ENCODE measurements at places on chromosomes 2 and 18.

DNA sequence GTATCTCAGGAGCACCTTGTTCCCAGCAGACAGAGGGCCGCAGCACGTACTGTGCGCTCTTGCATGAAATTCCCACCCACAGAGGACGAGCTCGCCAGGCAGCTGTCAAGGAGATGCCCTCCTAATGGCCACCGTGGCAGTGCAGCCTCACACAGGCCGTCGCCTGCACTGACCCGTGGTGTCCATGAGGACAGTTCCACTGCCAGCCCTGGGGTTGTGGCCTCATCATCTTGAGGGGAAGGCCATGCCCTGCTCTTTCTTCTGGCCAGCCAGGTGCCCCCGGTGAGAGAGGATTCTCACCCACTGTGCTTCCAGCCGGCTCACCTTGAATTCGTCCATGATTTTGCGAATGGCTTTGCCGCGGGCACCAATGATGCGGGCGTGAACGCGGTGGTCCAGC lies 42.0 kb downstream of the ANO7 start:
- no peak for DNase-seq

- no peak for DNase-seq
Observed at GRCh38 chr2:200357845-200358244, 51.4 kb downstream of the SPATS2L start.

- no peak for DNase-seq
Observed at GRCh38 chr2:29123617-29124349, 8.6 kb downstream of the CLIP4 start.

- no peak for DNase-seq
Observed at GRCh38 chr18:38923540-38923939, 1357.9 kb upstream of the CELF4 start.

- no peak for DNase-seq
Observed at GRCh38 chr2:81481242-81481993, 1176.9 kb upstream of the LRRTM1 start.

- no peak for DNase-seq
Observed at GRCh38 chr18:32624182-32624723, 148.6 kb downstream of the KLHL14 start.

DNA sequence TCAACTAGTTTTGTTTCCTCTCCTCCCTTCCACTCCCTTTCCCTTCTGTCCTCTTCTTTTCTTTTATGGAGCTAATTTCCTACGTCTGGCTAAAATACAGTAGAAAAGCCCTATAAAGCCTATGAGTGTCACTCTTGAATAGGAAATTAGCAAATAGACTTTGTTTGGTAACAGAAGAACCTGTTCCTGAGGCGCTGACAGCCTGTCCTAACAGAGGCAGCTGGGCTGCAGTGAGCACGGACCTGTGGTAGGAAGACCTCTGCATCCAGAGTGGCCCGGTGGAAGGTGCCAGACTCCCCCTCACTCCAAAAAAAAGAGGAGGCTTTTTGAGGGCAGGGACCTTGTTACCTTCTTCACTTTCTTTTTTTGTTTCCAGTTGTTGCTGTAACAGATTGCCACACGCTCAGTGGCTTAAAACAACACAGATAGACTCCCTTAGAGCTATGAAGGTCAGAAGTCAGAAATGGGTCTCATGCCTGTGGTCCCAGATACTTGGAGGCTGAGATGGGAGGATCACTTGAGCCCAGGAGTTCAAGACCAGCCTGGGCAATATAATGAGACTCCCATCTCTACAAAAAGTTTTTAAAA lies 81.2 kb upstream of the TXNDC2 start:
- DNase-seq = no peak

- DNase-seq = no peak
Observed at GRCh38 chr2:234393354-234393753, 103.5 kb downstream of the ARL4C start.

DNA sequence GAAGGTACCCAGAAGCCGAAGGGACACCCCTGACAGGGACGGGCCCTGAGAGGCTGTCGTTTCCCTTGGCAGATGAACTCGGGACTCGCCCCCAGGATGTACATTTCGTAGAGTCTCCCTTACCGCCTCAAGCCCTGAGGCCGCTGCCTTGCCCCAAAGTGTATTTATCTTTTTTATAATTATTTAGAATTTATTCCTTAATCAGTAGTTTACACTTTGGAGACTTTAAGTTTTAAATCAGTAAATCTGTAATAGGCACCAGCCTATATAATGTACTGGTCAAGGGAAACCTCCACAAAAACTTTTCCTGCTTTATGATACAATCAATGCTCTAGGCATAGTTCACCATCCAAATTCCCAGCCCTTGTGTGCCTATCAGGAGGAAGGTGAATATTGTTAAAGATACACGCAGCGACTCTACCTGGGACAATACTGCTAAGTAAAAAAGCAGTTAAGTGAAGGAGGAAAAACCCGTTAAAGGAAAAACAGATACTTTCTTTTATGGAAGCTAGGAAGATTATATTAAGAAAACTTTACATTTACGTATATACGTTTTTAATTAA lies 848 bp downstream of the VRK2 start:
- no peak for DNase-seq

GRCh38 chr2:216657086-216657855 lies 24.1 kb downstream of the IGFBP2 start:
- DNase-seq = no peak

DNA sequence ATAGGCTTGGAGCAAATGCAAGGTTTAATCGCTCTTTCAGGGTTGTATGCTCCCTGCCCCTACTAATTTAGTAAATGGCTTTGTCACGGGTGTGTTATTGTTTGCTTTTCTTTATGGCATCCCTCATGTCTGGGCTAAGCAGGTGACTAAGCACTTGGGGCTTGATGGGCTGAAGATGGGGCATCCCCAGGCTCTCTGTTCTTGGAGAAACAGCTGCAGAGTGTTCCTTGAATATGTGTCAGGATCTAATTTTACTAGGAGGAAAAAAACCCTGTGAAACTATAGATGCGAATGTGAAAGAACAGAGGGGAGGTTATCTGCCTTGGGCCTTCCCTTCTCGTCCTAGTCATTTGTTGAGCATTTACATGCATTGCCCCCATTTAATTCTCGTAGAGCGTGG lies 94.7 kb upstream of the TAF1B start:
- no peak for DNase-seq

- DNase-seq = peak; percentile 25
Observed at GRCh38 chr2:102806250-102806837, 44.5 kb downstream of the TMEM182 start.

DNA sequence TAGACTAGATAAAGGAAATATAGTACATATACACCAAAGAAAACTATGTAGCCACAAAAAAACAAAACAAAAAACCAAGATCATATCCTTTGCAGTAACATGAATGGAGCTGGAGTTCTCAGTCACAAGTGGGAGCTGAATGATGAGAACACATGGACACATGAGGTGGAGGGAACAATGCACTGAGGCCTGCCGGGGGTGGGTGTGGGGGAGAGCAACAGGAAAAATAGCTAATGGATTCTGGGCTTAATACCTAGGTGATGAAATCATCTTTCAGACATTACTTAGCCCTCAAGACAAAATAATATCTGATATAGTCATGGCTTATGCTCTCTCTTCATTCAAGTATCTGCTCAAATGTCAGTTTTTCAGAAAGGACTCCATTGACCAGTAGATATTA lies 930.6 kb downstream of the LRP1B start:
- DNase-seq = no peak

GRCh38 chr18:56248610-56249235 lies 389.7 kb downstream of the TXNL1 start:
- DNase-seq = peak; percentile 79

DNA sequence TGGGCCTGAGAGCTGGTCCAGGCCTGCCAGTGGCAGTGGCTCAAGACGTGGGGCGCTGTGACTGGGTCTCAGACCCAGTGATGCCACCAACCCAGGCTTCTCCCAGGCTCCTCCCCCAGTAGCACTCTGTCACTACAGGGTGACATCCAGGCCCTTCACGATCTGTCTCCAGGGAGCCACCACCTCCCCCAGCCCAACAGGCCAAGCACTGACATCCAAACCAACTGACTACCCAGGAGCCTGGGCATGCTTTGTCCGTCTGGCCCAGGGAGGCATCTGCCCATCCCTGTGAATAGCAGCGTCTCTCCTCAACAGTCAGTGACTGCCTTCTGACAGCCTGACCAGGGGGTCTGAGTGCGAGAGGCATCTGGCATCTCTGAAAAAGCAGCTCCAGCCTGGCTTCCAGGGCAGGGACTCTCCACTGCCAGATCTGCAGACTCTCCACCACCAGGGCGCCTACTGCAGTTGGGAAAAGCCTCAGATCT lies 13.0 kb downstream of the TEX44 start:
- peak; percentile 56 for DNase-seq

GRCh38 chr2:232540441-232541041 lies 1.0 kb downstream of the CHRNG start:
- DNase-seq = no peak

GRCh38 chr2:239639421-239640185 lies 238.8 kb upstream of the HDAC4 start:
- DNase-seq = no peak

GRCh38 chr2:206311026-206311425 lies 36.6 kb downstream of the ZDBF2 start:
- no peak for DNase-seq

DNA sequence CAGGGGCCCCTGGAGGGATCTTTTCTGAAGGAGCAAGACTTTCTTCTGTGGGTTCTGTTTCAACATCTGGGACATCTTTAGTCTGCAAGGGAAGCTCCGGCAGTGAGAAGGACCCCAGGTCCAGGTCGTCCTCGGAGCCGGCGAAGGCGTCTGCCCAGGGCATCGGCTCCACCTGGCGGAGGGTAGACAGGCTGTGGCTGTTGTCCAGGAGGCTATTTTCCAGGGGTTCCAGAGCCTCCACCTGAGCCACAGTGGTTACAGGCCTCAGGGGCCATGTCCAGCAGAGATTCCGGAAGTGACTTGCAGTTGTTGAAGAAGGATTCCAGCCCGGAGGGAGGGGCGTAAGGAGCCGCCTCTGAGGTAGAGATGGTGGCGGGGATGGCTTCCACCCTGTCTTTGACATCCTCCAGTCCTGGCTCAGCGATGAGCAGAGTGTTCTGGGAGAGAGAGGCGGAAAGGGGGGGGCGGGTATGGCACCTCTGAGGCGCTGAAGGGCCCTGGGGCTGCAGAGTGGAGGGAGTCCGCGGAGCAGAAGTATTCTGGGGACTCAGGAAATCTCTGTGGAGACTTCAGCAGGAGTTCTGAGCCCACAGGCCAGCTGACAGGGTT lies 891.3 kb upstream of the LRRTM1 start:
- DNase-seq = no peak

GRCh38 chr2:11764359-11764758 lies 17.9 kb downstream of the LPIN1 start:
- no peak for DNase-seq

GRCh38 chr2:169247211-169247610 lies 115.1 kb downstream of the LRP2 start:
- DNase-seq = no peak

- DNase-seq = no peak
Observed at GRCh38 chr2:127637236-127637630, 8.7 kb upstream of the GPR17 start.

DNA sequence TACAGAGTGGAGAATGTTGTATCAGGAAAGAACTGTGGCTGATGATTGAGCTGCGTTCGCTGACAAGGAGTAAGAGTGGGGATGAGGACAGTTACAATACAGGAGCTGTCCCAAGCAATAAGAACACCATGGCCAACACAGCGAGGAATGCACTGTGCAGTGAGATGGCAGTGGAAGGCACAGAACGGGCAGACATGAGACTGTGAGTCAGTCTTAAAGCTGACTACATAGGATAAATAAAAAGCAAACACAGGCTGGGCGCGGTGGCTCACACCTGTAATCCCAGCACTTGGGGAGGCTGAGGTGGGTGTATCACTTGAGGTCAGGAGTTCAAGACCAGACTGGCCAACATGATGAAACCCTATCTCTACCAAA lies 89.8 kb downstream of the CABYR start:
- no peak for DNase-seq

- DNase-seq = no peak
Observed at GRCh38 chr2:17853799-17854198, 24.7 kb upstream of the KCNS3 start.

DNA sequence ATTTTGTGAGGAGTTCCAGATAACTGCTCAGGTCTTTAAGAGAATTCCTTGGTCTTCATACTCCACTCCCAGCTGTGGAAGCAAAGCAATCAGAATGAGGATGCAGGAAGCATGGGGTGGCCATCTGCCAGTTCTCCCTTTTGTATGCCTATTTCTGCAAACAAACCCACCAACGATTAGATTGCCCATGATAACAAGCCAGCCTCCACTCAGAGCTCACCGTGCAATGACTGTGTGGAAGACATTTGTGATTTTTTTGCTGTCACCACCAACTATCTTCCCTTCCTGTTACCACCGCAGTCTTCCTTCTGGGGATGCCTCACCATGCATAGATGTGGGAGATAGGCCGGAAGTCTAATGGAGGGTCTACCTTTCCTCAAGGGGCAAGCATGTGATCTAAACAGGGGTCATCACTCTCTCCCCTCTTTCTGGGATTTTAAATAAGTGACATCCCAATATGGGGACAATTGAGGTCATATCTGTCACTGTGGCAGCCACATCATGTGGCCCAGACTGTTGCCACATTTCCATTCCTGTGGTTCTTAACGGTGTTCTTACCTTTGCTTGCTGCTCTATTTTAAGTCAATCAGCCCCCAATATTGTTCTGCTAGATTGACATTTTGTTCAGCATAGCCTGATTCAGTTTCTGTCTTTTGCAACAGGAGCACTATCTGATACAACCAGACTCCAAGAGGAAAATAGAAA lies 4.4 kb downstream of the AFF3 start:
- no peak for DNase-seq

DNA sequence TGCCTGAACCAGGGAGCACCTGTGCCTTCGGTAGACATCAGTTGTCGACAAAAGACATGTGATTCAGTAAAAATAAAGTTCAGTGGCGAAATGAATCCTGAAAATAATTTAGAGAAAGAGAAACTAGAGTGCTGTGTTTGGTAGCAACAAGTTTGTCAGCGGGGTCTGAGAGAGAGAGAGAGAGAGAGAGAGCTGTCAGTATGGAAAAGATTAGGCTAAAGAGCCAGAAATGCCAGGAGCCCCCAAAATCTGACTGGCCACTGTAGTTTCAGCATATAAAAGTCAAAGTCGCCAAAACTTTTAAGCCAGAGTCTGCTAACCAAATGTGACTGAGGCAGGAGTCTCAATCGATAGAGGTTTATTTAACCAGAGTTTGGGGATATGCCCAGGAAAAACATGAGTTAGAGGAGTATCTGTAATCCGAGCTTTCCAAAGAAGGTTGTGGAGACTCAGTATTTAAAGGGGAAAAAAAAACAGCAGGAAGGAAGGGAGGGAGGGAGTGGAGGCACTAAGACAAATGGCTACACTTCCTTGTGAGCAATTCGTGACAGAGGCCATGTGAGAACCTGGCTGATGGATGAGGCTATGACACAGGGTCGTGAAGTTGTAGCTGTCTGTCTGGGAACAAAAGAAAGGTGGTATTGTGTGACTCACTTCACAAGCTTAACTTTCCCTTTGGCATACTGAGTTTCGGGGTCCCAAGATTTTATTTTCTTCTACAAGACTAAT lies 20.5 kb upstream of the GNAL start:
- DNase-seq = no peak

All from B cell (primary cell).